ENCODE measurements at places on chromosomes 13 and 19.

DNA sequence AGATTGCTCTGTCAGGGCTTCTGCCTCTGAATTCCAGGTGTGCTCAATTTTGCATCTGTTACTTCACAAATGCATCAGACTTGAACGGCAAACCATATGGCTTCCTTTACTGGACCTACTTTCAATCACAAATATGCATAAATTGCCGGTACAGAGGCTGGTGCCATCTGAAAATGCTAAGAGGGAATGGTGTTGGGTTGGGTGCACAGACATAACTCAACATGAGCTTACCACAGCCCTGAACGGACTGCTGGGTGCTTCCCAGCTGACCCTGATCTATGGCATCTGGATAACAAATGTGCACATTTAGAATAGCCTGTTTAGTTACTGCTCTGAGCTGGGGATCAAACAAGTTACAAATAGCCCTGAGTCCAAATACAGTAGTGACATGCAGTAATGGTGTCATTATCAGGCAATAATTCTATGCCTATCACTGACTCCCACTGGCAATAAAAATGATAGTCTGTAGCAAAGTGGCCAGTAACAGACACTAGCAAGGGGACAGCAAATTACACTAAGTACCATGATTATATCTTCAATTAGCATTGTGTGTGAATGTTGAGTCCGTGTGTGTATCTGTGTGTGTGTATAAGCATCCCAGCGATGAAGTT, 927.3 kb downstream of the DIAPH3 start:
- no peak for DNase-seq

GRCh38 chr19:5479958-5480357, 24.7 kb downstream of the ZNRF4 start:
- no peak for DNase-seq

- no peak for DNase-seq
These were observed 45.3 kb downstream of the ACTN4 start for GRCh38 chr19:38692458-38693379.

DNA sequence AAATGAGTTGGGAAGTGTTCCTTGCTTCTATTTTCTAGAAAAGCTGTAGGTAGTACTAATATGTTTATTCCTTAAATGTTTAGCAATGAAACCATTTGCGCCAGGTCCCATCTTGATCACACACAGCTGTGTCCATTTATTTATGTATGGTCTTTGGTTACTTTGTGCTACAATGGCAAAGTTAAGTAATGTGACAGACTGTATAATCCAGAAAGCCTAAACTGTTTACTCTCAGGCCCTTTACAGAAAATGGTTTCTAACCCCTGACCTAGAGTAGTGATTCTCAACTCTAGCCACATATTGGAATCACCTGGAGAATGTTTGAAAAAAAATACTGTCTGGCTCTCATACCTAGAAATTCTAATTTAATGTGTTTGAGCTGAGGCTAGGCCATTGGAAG, 21.3 kb downstream of the SLC46A3 start:
- DNase-seq: no peak

DNA sequence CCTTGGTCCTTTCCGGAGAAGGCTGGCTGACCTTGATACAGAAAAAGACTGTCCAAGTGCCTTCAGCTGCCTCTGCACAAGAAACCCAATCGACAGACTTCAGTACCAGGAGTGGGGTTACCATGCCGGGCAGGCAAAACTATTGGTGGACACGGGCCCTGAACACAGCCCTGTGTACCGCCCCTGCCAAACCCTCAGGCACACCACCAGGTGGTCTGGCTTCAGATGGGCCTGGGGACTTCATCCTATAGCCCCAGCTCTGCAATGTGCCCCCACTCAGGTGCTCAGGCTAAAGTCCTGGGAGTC, 17.5 kb downstream of the TCF3 start:
- DNase-seq: no peak

GRCh38 chr13:99724633-99725517, 223.6 kb downstream of the TM9SF2 start:
- no peak for DNase-seq

GRCh38 chr13:106599875-106600797, 32.2 kb upstream of the ARGLU1 start:
- no peak for DNase-seq

- DNase-seq: no peak
These were observed 66.6 kb upstream of the ZNF527 start for GRCh38 chr19:37304190-37304883.

- DNase-seq: no peak
These were observed 17.4 kb upstream of the SDHAF1 start for GRCh38 chr19:35977446-35978222.

GRCh38 chr19:6503407-6504201, 1.5 kb upstream of the TUBB4A start:
- DNase-seq: no peak

- DNase-seq: no peak
These were observed 12.1 kb upstream of the MYCBP2 start for GRCh38 chr13:77338961-77339401.

Measured in vagina (tissue), 2 donors.